ENCODE measurements at places on chromosomes 7 and 10.
A peak's percentile ranks its signal among the peaks of the same experiment; 100 is the strongest.

DNA sequence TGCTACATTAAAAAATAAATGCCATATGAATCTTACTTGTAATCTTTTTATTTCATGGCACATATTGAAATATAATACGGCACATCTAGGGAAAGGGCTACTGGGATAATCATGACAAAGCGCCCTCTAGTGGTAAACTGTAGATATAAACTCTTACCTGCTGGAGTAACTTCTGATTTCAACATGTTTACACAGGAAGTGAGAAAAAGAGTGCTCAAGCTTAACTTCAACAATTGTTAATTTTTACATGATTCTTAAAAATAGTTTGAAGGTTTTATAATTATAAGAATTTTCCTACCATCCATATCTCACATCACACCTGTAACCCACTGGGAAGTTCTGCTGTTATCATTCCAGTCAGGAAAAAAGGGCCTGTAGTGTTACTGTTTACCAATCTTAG is 2.0 kb upstream of the HEPACAM2 start:
- peak; percentile 66 for DNase-seq

- DNase-seq, result no peak
Observed at GRCh38 chr10:129718548-129719414, 245.3 kb downstream of the EBF3 start.

DNA sequence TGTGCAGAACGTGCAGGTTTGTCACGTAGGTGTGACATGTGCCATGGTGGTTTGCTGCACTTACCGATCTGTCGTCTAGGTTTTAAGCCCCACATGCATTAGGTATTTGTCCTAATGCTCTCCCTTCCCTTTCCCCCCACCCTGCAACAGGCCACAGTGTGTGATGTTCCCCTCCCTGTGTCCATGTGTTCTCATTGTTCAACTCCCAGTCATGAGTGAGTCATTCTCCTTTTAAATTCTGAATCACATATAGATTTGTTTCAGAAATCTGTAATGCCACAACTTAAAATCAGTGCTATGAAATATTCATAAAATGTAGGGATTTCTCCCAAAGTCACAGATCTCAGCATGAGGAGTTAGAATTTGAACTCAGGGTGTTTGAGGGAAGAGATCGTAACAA is 552.5 kb upstream of the MBL2 start:
- DNase-seq, result no peak

DNA sequence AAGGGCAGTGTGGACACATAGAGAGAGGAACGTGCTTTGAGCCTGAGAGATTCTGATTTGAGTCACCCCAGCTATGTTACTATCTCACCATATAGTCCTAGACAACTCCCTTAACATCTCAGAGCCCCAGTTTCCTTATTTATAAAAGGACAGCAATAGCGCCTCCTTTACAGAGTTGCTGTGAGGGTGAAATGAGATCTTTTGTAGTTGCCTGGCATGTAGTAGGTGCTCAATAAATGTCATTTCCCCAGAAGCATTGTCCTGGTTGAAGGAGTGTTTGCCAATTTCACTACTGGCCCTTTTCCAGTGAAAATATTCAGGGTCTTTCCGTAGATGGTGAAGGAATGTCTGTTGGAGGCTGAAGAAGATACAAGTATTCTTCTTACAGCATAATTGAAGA is 51.3 kb upstream of the FAM180A start:
- no peak for DNase-seq

DNA sequence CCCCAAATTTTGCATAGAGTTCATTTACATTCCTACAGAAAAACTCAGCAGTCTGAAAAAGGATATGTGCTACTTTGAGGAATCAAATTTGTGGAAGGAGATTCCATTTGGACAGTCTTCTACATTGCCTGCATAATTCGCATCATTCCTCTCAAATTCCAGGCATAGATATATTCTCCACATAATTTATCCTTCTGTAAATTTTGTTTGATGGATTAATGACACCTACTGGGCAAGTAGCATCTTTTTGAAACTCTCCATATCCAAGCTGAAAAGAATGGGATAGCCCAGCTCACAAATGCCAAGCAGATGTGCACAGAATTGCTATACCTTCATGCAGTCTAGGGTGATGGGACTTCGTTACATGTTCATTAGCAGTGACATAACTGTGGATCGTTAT is 515.3 kb downstream of the AUTS2 start:
- no peak for DNase-seq

DNA sequence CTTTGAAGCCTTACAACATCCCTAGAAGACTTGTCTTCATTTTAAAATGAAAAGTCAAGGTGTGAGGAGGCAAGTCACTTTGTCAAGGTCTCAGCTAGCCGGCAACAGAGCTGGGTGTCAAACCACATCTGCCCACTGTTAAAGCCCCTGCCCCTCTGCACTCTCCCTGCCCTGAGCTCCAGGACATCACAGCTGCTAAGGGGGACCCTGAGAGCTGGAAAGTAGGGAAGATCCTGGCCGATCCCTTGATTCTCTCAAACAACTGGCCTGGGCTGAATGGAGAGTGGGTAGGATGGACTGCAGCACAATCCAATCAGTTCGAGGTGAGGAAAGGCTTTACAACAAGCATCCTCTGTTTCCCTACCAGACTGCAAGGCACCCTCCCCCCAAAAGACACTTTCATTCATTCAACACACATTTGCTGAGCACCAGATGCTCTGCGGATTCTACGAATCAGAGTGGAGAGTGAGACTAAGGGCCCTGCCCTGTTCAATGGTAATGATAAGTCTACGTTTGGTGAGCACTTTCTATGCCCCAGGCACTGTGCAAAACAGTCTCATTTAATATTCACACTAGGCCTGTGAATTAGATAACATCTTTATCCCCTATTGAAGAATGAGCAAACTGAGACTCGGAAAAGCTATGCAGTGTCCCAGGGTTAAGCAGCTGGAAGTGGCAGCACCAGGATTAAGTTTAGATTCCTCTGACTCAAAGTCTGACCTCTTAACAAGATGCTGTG is 148.1 kb downstream of the HERPUD2 start:
- no peak for DNase-seq

- DNase-seq, result no peak
Observed at GRCh38 chr10:11116361-11116760, 98.7 kb downstream of the CELF2 start.

- no peak for DNase-seq
Observed at GRCh38 chr7:36949711-36950600, 225.7 kb upstream of the AOAH start.

GRCh38 chr7:139538881-139539635 is 15.6 kb downstream of the CLEC2L start:
- no peak for DNase-seq

- no peak for DNase-seq
Observed at GRCh38 chr10:493391-494148, 195.9 kb downstream of the DIP2C start.

- DNase-seq, result no peak
Observed at GRCh38 chr7:28573059-28573553, 160.8 kb downstream of the CREB5 start.

- peak; percentile 36 for DNase-seq
Observed at GRCh38 chr10:102988404-102989314, 70.6 kb downstream of the CNNM2 start.

DNA sequence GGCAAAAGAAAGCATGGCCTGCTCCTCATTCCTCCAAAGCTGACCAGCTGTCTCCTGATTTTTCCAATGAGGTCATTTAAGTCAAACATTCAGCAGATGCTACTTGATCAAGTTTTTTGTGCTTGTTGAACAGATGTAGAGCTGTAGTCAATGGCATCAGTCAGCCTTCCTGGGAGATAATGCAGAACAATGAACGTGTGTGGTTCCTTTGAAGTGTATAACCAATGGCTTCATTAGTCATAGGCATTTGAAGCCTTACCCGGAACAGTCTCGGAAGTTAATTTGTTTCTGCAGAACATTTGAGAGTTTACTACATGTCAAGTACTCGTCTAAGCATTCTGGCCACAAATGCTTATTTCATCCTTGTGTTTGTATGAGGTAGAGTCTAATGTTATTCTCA is 227.1 kb downstream of the ADRA2A start:
- no peak for DNase-seq

GRCh38 chr10:28400176-28400575 is 97.3 kb upstream of the MPP7 start:
- no peak for DNase-seq

DNA sequence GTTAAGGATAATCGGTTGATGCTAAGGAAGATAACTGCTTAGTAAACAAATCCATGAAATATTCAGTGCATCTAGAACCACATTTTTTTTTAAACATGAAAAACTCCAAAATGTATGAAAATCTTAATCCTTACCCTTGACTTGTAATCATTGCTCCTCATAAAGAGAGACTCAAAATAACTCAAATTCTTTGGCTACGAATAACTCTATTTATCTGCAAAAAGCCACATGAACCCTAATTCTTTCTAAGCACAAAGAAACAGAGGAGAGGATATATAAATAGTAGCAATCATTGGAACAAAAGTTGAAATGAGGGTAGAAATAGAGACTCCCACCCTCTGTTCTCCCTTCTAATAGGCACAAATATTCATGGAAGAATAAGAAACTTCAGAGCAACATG is 40.2 kb downstream of the ANK3 start:
- peak; percentile 15 for DNase-seq

GRCh38 chr7:157495177-157495553 is 158.4 kb downstream of the DNAJB6 start:
- no peak for DNase-seq

DNA sequence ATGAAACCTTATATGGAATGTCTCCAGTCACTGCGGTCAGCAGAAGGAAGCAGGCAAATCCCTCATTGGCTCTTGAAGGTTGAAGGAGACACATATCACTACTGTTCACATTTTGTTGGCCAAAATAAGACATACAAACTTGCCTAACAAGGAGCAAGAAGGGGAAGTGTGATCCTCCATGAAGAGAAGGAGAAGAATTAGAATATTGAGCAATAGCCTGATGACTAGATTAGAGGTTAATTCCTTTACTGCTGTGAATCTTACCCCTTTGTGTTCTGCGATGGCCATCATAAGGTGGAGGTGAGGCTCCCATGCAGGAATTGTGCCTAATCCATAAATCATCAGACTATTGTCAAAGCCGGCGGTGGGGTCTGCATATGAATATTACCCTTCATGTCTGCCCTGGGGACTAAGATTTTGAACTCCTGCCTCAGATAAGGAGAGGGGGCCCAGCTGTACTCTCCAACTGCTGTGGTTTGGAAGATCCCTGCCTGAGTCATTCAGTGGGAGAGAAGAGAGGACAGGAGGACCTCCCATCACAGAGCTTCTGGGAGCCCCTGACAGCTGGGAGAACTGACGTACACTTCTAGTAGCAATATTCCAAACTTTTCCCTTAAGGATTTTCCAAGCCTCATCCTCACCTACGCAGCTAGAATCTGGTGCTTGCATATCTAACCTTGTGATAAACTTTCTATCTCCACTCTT is 398.5 kb downstream of the REEP3 start:
- no peak for DNase-seq

Measured in HCEC 1CT (cell line).